ENCODE measurements at places on chromosomes 11 and 22.

GRCh38 chr22:49294656-49295464, 532.8 kb downstream of the BRD1 start:
- DNase-seq: no peak

GRCh38 chr11:76152086-76152681, 54.1 kb downstream of the WNT11 start:
- DNase-seq: peak; percentile 70

DNA sequence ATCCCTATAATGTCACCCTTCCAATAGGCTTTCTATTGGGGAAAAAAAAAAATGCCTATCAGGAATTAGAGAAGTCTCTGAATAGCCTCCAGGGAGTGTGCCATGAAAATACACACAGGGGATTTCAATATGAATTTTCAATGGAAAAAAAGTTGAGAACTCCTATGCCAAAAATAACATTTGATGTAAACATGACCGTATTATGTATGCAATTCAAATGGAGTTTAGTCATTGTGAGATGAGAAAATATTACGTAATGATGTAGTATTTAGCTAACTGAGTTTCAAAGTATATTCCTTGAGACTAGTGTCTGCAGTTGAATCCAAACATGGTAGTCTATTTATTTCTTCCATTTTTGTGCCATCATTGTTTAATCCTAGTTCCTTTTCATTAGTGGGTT, 182.3 kb downstream of the BLID start:
- DNase-seq: peak; percentile 47

DNA sequence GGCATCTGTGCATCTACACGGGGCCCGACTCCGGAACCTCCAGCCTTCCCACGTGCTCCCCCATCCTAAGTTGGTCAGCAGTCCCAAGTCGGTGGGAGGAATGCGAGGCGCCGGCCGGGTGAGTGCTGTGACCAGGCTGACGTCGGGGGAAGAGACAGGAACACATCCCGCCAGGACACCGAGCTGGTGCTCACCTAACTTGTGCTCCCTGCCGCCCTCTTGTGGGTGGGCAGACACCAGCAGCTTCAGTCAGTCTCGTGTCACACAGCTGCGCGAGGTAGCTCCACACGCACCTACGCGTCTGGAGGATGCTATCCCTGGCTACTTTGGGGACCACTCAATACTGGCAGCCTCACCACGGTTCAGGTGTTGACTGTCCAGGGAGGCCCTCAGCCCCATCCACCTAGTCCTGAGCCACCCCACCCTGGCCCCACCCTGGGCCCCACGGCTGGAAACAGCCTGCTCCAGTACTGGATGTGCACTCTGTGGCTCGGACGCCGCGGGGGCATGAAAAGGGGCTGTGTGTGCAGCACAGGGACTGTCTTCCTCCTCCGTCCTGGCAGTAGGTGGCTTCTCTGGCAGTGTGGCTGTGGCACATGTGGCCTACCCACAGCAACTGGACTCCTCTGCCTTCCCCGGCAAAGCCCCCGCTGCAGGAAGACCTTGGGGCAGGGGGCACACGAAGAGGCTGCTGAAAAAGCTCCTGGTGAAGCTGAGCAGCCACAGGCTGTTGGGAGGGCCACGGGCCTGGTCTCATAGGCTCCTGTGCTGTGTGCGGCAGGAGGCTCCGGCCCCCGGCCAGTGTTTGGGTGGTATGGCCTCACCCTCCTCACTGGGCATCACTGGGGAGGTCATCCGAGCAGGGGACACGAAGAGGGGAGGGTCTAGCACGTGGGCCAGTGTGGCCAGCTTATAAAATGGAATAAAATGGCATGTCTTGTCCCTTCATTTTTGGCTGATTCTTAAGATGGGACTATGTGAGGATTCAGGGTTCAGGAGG, 11.2 kb upstream of the BID start:
- peak; percentile 32 for DNase-seq

All from fibroblast of upper back skin (primary cell).